Transverse colon (tissue), 4 donors: ENCODE measurements at places on chromosomes 2 and 18.

DNA sequence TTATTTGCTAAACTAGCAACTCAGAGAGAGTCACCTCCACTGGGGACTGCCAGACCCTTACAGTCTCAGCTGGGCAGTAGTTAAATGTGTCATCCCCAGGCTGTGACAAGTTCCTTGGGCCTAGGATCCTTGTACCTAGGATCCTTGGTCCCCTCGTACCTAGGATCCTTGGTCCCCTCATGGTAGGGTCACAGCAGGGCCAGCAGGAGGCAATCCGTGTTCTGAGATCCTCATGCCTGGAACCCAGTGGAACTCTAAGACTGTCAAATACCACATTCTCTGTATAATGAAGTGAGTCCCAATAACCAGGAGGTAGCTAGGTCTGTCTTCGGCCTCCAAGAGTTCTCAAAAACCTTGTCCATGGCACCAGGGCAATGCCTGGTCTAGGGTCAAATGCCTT, 60.8 kb downstream of the LYPD6B start:
- DNase-seq: no peak

GRCh38 chr18:75215663-75216062, 5.1 kb downstream of the TSHZ1 start:
- DNase-seq: no peak

DNA sequence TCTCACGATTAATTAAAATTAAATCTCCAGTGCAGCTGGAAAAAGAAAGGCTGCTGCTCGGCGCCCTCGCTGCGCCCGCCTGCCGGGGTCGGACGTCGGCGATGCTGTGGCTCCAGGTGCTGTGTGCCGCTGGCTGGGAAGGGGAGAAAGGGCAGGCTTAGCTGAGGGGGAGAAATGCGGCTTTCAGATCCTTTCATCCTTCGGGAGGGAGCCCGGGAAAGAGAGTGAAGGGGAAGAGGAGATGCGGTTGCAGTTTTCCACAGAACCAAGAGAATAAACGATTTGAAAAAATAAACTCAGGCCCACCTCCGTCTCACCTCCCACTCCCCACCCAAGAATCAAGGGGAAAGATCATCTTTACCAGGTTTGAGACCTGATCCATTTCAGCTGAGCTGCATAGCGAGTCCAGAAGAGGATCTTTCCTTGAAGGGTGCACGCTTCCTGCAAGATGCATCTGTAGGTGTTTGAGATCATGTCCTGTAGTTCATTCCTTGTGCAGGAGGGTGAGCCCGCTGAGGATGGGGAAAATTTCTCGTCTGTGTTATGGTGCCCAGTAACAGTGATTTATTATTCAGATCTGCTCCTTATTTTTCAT, 495 bp downstream of the TMEM169 start:
- DNase-seq: no peak

DNA sequence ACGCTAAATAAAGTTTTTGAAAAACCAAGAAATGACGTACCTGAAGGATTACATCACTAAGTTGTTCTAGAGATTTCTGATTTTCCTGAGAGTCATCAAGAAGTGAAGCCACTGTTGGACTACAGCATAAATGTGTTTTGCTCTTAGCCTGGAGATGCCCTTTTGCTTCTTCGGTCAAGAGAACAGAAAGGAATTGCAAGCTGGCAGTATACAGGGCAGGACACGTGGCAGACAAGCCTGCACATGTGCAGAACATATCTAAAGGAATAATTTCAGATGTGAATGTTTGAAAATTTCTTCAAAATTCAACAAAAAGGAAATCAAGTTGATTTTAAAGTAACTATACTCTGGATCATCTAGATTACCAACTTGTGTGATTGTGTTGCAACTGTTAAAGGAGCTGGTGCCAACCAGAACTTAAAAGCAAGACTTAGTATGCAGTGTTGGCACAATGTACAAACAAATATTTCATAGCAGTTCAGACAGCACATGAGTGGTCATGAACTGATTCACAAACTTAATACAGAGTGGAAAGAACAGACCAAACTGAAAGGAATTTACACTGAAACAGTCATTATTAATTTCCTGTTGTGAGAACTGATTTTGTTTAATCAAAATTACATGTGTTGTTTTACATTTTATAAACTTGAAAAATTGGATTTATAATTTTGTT, 100.4 kb upstream of the CD226 start:
- no peak for DNase-seq

GRCh38 chr2:105258835-105259350, 17.4 kb downstream of the GPR45 start:
- no peak for DNase-seq

- no peak for DNase-seq
These were observed 89.8 kb downstream of the HS6ST1 start for GRCh38 chr2:128228894-128229293.

DNA sequence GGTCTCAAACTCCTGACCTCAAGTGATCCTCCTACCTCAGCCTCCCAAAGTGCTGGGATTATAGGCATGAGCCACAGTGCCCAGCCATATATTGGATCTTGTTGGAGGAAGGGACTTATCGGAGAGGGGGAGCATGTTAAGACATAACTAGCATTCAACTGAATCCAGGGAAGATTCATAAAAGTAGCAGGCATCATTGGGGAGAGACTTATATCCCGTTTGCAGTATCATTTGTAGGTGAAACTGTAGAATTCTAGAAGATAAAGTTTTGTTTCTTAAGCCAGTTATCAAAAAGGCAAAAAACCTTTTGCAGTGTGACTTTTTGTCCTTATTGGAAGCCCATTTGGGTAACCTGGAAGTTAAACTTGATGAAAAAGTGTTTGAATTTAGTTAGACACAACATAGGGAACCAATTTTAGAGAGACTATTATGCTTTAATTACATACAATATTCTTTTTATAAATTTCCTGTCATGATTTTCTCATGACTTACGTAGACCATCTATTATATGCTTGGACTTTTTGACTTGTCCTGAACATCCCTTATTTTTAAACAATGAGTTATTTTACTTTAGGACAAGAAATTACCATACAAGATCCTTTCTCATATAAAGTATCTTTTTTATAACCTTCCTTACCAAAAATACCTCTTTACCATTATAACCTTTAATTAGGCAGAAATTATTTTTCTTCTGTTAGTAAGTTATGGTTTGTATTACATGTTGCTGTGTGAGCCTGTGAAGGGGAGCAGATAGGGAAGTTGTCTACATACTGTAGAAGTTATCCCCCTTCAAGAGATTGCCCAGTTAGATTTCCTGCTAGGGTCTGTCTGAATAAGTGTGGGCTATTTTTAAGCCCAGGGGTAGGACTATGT, 20.3 kb downstream of the RAB3GAP1 start:
- DNase-seq: no peak

- no peak for DNase-seq
These were observed 332.2 kb downstream of the EIPR1 start for GRCh38 chr2:3045318-3045921.
